Midbrain (tissue), 1 donor: ENCODE measurements at places on chromosomes 16 and 17.

DNA sequence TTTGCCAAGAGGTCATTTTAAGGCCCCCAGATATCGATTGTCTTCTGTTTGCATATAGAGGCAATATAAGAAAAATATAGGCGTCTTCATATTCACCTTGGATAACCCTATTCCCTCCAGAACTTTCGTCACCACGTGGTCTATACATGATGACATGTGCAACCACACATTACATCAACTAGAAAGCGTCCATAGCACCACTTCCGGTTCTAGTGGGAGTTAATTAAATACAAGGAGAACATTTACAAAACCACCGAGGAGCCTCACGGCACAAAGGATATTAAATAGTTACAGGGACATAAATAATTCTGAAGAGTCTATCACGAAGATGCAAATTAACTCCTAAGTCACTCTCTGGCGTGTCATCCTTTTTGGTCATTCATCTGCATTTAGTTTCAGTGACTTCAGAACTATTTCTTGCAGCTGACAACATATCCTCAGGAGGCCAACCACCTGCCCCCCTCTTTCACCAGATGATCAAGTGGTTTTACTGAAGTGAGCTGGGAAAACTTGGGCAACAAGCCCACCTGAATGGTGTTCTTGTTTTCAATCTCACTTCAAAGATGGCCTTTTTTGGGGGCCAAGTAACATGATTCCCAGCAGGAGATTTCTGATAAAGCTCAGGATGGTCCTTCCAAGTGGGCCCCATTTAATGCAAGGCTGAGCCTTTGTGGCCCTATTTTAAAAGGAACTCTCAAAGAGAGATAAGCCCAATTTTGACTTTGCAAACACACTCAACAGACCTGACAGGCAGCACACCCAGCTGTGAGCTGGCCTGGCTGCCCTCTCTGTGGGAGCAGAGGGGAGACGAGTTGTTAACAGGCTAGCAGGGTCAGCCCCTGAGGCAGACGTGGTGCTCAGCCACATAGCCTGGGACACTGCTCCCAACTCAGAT is 15.3 kb downstream of the CMTM3 start:
- no peak for DNase-seq

DNA sequence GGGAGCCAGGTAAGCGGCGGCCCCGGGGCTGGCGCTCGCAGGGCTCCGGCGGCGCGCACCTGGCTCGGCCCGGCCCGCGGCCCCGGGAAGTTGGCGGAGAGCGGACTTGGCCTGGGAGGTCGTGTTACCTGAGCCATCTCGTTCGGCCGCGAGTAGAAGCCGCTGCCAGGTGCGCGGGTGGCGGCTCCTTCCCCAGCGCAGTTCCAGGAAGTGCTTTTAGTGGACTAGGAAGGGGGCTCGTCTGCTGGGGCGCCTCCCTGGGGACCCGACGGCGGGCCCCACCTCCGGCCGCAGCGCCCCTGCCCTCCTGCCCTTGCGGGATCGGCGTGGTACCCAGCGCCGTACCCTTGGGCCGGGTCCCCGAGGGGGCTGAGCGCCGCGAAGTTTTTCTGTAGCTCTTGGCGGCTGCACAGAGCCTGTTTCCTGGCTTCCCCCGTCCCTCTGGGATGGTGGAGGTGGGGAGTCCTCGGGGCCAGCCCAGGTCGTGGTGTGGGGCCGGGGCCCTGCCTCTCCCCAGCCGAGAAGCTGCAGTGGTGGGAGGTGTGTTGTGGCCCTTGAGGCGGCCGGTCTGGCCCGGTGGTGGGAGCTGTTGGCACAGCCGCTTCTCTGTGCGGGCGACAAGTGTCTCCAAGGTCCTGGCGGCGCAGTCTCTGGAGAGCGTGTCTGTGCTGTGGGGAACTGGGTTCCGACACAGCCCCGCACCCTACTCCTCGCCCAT is 96.9 kb downstream of the RAB11FIP4 start:
- DNase-seq: no peak

DNA sequence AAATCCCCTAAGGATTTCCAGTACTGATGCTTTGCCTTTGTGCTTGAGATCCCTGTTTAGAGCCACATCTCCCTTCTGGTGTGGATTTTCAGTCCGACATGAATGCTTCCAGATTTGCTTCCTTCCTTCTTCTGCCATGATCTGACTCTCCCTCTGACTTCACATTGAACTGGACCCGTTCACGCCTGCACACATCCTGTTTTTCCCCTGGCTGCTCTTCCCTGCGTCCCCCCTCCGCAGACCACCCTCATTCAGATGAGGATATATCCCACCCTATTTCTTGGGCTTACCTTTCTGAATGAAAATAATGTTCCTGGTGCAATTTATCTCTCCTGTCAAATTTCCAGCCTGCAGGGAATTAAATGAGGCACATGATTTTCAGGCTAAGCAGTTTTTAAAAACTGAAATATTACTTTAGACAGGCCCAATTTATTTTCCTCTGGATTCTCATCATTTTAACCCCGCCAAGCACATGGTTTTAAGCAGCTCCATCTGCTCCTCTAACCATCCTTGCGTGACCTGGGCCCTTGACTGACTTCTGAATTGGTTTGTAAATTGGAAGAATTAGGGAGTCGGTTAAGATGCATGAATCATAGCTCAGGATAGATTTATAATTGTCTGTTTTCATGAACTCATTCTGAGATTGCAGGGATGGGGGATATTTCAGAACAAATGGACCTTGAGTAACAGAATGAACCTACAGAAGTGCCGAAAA is 59.2 kb downstream of the BMERB1 start:
- DNase-seq: no peak

DNA sequence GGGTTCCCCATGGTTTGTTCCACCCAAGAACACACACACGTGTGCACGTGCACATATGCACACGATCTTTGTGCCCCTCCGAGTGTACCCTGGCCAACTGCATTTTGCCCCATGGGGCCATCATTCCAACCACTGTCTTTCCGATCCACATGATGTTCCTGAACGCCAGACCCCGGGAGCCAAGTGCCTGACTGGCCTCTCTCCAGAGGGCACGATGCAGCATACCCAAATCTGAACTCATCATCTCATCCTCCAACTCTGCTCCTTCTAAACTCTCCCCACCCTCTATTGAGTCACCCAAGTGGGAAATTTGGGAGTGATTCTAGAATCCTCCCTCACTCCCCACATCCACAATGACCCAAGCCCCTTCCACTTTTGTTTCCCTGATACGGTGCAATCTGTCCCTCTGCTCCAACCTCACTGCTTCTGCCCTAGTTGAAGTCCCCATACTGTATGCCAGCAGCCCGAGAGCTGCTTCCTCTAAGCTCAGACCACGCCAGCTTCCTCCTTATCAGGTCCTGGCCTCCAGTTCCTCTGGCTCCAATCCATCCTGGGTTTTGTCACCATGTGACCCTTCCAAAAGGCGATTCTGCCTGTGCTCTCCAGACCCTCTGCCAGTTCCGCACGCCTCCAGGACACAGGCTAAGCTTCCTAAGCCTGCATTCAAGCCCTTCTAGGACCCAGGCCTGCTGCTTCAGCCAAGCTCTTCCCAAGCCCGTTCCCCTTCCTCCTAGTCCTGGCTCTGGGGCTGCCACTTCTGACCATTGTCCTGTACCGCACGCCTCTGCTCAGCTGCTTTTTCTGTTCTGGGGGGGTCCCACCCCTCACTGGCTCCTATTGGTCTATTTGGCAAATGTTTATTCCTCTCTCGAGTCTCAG is 10.1 kb upstream of the TMEM208 start:
- peak; percentile 25 for DNase-seq

GRCh38 chr17:44272321-44272951 is 4.5 kb upstream of the SLC4A1 start:
- no peak for DNase-seq

- DNase-seq: no peak
Measured at GRCh38 chr16:49661465-49662187, 194.3 kb downstream of the ZNF423 start.

DNA sequence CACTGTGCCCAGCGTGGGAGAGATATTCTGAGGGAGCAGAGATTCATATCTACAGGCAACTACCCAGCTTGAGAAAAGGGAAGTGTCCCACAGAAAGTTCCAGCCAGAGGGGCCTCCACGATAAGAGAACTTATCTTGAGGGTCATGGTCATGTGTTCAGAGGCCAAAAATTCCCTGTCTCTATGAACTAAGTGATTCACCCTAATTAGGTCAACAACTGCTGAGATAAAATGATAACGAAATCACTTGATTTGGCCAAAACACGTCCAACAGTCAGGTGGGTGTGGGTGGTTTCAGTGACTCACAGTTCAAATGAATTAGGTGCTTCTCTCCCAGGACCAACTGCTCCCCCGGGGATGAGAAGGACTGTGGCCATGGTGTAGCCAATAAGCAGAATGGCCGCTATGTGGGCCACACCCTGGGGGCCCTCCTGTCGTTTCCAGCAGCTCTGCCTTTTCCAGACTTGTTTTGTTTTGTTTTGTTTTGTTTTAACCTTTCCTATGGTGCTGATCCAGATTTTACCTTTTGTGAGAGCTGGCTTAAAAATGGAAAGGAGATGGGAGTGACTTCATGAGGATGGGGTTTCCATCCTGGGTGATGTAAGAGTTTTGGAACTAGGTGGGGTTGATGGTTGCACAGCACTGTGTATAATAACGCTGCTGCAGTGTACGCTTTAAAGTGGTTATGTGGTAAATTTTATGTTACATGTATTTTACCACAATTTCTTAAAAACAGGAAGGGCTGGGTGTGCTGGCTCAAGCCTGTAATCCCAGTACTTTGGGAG is 8.7 kb downstream of the DNAI2 start:
- DNase-seq: no peak

GRCh38 chr17:71440513-71440912 is 680.3 kb upstream of the SOX9 start:
- no peak for DNase-seq
